ENCODE measurements at places on chromosomes 12 and 14. TPM values are rescaled to one million over a fixed set of nuclear protein-coding genes. Genes with fewer than 3 reads are reported as not detected.

CFAP251 gene
- total RNA-seq, result 0.72 TPM

MON2 gene
- 29.7 TPM for total RNA-seq

VRK1 gene
- 72.2 TPM for total RNA-seq

RNASE1 gene
- 3.5 TPM for total RNA-seq

CAND1 gene
- total RNA-seq, result 198 TPM

KRT74 gene
- not detected for total RNA-seq

KRT79 gene
- total RNA-seq, result not detected
